ENCODE measurements at places on chromosomes 5 and 9. TPM values are rescaled to one million over a fixed set of nuclear protein-coding genes. Genes with fewer than 3 reads are reported as not detected.

DNA sequence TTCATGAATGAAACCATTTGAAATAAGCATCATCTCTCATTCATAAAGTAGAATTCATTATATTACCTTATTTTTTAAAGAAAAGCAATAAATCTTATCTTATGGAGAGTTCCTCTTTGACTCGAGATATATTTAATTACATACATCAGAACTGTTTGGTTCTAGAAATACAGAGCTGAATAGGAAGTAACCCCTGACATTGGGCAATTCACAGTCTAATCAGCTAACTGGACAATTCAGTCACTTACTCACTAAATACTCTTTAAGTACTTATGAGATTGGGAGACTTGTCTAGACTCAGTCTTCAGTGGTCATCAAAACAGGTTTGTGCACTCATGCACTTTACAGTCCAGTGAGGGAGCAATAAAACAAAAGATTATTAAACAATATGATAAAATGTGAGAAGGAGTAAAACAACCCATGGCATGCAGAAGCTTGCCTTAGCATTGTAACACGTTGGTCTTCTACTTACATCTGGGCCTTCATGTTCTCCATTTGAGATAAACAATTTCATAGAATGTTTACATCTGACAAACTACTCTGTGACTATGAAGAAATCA, 11.5 kb upstream of the FBXO38 start:
- H3K4me1 ChIP-seq, result no peaks in the 10 kb centered on the region
- H3K27ac ChIP-seq, result no peak overlapping the region
- no peak for DNase-seq

GRCh38 chr9:20369391-20369790, 252.9 kb downstream of the MLLT3 start:
- no peak overlapping the region for H3K4me3 ChIP-seq
- peaks cover 46% of the 10 kb centered on the region for H3K4me1 ChIP-seq
- DNase-seq, result no peak
- peaks cover 7% of the 10 kb centered on the region for H3K36me3 ChIP-seq
- no peak overlapping the region for H3K27ac ChIP-seq

DNA sequence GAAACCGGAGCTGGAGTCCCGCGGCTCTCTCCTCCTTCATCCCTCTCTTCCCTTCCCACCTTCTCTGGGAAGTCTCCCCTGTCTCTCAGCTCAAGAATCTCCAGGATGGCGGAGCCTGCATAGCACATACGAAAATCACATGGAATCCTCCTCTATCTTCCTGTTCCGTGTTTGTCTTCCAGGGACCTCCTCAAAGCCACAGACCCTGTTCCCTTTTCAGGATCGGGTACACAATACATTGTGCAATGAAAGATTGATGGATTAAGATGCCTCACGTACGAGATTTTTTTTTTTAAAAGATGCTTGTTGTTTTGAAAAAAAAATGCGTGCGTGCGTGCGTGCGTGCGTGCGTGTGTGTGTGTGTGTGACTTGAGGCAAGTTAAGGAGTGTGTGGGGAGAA, 46.6 kb upstream of the OLFM1 start:
- no peak for DNase-seq
- H3K4me1 ChIP-seq, result no peaks in the 10 kb centered on the region
- no peak overlapping the region for H3K4me3 ChIP-seq
- H3K27ac ChIP-seq, result no peak overlapping the region
- peaks cover 9% of the 10 kb centered on the region for H3K27me3 ChIP-seq
- H3K36me3 ChIP-seq, result no peaks in the 10 kb centered on the region

The ORM2 gene
- total RNA-seq, result not detected

The PCDHGB7 gene
- total RNA-seq, result not detected

The PCDHB12 gene
- not detected for total RNA-seq

DNA sequence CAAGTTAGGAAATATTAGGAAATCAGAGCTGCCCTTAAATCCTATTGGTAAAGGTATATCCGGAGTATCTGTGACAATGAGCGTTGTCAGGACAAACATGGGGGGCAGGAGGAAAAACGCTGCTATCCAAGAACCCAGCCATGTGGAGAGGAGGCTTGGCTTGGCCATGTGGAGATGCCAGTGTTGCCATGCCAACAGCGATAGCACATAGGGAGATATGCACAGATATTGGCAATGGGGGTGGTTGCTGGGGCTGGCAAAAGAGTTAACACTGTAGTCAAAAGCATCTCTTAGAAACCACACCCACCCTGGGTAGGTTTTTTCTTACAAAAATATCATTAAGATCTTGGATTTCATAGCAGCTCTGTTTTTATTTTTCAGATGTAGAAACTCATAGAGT, 106.4 kb upstream of the ASTN2 start:
- no peaks in the 10 kb centered on the region for H3K4me1 ChIP-seq
- H3K4me3 ChIP-seq, result no peak overlapping the region
- DNase-seq, result no peak
- no peaks in the 10 kb centered on the region for H3K36me3 ChIP-seq
- H3K27me3 ChIP-seq, result no peaks in the 10 kb centered on the region

- H3K36me3 ChIP-seq, result peaks cover 2% of the 10 kb centered on the region
- H3K4me1 ChIP-seq, result no peaks in the 10 kb centered on the region
- H3K27me3 ChIP-seq, result no peaks in the 10 kb centered on the region
- H3K27ac ChIP-seq, result no peak overlapping the region
These were observed 16.0 kb upstream of the ACOT12 start for GRCh38 chr5:81409896-81410295.

DNA sequence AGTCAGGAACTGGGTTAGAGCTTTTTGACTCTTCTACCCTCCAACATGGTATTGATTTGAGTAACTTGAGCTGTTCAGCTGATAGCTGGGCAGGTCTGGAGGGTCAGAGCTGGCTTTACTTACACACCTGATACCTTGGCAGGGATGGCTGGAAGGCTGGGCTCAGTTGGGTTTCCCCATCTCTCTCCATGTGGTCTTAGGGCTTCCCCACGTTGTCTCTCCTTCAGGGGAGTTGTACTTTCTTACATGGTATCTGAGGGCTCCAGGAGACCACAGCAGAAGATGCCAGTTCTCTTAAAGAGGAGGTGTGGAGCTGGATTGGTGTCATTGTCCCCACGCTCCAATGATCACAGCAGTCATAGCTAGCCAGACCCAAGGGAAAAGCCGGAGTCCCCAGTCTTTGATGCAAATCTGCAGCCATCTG, 25.6 kb downstream of the ISOC1 start:
- H3K36me3 ChIP-seq, result peaks cover 6% of the 10 kb centered on the region
- H3K4me1 ChIP-seq, result no peaks in the 10 kb centered on the region
- H3K4me3 ChIP-seq, result no peak overlapping the region
- H3K27ac ChIP-seq, result no peak overlapping the region
- no peak for DNase-seq
- no peaks in the 10 kb centered on the region for H3K27me3 ChIP-seq

GRCh38 chr5:124728968-124729332, 17.5 kb downstream of the ZNF608 start:
- no peaks in the 10 kb centered on the region for H3K4me1 ChIP-seq
- no peak overlapping the region for H3K27ac ChIP-seq
- H3K36me3 ChIP-seq, result no peaks in the 10 kb centered on the region
- no peak for DNase-seq
- peaks cover 13% of the 10 kb centered on the region for H3K27me3 ChIP-seq

The HAVCR2 gene
- total RNA-seq, result 15.9 TPM

DNA sequence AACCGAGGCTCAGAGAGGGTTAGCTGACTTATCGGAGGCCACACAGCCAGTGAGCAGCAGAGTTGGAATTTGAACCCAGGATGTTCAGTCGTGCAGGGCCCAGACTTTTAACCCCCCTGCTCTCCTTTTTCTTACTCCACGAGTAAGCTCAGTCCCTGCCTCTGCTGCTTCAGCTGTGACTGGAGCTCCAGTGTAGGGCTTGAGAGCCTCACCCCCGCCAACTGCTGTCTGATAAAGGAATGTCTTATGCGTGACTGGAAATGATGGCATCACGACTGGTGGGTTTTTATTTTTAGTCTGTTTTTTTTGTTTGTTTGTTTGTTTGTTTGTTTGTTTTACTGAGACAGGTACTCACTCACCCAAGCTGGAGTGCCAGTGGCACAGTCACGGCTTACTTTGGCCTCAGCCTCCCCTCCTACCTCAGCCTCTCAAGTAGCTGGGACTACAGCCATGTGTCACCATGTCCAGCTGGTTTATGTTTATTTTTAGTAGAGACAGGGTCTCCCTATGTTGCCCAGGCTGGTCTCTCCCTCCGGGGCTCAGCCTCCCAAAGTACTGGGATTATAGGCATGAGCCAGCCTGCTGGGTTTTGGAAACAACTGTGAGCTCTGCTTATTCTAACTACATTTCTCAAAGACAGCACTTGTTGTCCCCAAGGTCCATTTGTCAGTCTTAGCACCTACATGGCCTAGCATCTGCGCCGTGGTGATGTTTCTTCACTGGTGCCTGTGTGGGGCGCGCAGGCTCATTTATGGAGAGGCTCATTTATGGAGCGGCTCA, 52.5 kb upstream of the NCS1 start:
- H3K4me1 ChIP-seq, result no peaks in the 10 kb centered on the region
- H3K36me3 ChIP-seq, result peaks cover 19% of the 10 kb centered on the region
- no peaks in the 10 kb centered on the region for H3K27me3 ChIP-seq
- no peak for DNase-seq
- no peak overlapping the region for H3K27ac ChIP-seq

The SPAAR gene
- not detected for total RNA-seq

The STK32A gene
- not detected for total RNA-seq
